SIG-M5 (cell line): ENCODE measurements at places on chromosomes 13 and 19.

DNA sequence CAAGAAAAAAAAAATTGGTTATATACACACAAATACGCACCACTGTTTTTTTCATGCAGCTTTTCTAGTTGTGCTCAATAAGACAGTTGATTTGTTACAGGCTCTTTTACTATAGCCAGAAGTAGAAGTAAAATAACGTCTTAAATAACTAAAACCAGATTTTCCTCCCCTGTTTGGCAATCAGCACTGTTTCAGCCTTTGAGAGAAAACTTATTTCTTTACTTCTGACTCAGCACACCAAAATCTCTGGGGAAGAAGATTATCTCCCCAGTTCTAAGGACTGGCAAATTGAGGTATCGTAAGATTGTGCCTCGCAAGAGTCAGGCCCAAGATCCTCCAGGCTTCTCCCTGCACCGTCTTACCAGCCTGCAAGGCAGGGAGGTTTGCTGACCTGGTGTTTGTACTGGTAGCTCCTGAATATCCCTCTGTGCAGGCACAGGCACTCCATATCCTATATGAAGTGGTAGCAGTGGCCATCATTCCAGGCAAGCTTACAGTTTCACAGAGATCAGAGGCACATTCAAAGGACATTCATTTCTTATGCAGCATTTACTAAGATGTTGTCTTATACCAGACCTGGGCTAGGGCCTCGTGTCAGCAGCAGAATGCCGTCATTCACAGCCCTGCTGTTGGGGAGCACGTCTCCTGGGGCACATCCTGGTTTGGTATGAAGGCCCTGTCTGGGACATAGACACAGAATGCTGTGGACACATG, 268.2 kb downstream of the ZNF536 start:
- no peak for DNase-seq

- DNase-seq = no peak
Observed at GRCh38 chr19:5593343-5594255, 25.8 kb upstream of the TINCR start.

- DNase-seq = no peak
Observed at GRCh38 chr19:51185868-51186215, 39.0 kb upstream of the CD33 start.

- no peak for DNase-seq
Observed at GRCh38 chr13:28490061-28490460, 4.9 kb downstream of the FLT1 start.

GRCh38 chr13:40313269-40314200, 352.9 kb downstream of the FOXO1 start:
- no peak for DNase-seq

DNA sequence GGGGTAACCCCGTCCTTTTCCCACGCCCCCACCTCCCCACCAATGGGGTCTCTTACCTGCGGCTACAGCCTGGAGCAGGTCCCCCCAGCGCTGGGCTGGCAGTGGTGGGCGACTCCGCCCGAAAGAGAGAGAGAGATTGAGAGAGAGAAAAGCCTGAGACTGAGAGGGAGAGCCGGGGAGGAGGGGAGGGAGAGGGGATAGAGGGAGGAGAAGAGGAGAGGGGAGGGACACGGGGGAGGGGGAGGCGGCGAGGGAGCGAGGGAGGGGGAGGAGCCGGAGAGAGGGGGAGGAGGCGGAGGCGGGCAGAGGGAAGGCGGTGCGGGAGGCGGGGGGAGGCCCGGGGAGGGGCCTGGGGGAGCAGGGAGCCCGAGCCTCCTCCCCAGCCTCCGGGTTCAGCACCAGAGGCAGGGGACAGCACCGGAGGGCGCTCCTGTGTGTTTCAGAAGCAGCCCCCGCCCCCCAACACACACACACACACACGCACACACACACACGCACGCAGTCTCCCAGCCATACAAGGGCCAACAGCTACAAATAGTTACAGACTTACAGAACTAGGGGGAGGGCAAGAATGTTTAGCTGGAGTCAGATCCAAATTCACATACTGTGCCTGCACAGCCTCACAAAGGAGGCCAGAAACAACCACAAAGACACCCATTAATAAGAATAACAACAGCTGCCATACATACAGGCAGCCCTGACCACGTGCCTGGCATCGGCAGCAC, at the start of gene SLC8A2:
SLC8A2 (minus strand) TSS at position 161 of the 725 bp plus-strand sequence. CDS start 5,490 bp downstream, outside the sequence.
- DNase-seq = no peak

DNA sequence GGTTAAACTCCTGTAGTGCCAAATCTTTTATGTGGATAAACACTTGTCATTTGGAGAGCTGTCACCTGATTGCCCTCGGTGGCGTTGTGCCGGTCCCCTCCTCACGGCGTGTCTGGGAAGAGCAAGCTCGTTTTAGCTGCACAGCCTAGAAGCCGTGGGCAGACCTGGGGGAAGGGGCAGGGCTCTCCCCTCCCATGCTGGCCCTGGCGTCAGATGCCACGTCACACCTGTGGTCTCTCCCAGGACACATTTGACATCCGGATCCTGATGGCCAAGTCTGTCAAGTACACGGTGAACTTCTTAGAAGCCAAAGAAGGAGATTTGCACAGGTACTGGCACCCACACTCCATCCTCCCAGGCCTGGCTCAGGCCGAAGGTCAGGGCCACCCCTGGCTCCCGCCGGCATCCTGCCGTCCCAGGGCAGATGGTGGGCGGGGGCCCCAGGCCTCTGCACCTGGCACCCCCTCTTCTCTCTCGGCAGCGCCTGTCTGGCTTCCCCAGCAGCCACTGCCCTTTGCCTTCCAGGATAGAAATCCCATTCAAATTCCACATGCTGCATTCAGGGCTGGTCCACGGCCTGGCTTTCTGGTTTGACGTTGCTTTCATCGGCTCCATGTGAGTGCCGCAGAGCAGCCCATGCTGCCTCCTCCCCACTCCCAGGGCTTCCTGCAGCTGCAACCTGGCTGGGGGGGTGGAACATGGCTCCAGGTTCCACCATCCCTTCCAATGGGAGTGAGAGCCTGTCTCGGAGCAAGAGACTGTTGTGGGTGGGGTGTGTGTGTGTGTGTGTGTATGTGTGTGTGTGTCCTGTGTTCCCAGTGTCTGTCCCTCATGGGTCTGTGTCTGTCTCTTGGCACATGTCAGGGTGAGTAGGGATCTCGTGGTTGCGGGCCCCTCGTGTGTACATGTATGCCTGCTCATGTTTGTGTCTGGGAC, 8.8 kb downstream of the YIPF2 start:
- DNase-seq = no peak

- DNase-seq = no peak
Observed at GRCh38 chr13:37715606-37716015, 117.0 kb upstream of the POSTN start.
